Immature natural killer cell (primary cell): ENCODE measurements at places on chromosomes 3 and 15.

GRCh38 chr3:113495035-113495434 is 19.9 kb downstream of the SPICE1 start:
- DNase-seq = peak; percentile 23

- no peak for DNase-seq
Measured at GRCh38 chr3:99505200-99505599, 133.2 kb upstream of the COL8A1 start.

DNA sequence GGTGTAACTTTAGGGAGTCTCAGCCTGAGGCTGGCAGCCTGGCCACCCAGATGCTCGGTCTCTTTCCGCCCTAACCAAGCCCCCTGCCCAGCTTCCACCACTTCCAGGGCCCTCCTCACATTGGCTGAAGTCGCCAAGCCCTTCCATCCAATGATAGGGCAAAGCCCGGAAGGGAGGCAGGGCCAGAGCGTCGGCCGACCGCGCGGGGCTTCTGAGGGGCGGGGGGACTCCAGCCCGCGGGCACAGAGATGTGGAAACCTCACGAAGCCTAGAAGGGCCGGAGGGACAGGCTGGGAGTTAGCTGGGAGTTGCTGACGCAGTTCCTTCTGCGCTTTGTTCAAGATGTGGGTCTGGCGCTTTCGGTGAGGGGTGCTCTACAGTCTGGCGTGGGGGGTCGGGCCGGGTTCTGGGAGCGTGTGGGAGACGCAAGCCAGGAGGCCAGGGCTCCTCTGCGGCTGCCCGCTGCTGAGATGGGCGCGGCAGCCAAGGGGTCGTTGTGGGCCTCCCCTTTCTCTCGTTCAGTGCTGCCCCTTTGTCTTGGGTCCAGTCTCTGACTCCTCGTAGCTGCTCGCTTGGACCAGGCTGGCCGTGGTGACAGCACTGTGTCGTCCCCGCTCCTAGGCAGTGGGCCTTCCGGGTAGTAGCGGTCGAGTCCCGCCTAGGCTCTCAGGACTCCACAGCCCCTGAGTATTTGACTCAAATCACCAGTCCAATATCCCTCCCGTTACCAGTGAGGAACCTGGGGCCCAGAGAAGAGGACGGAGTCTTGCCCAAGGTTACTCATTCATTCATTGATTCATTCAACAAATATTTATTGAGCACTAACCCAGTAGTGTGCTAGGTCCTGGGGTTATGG is at the start of gene ZNF660:
ZNF660 (plus strand) TSS at position 319 of the 856 bp plus-strand sequence. CDS start 9,230 bp downstream, outside the sequence.
- peak; percentile 48 for DNase-seq

- no peak for DNase-seq
Measured at GRCh38 chr3:156109989-156110388, 10.4 kb upstream of the KCNAB1 start.

DNA sequence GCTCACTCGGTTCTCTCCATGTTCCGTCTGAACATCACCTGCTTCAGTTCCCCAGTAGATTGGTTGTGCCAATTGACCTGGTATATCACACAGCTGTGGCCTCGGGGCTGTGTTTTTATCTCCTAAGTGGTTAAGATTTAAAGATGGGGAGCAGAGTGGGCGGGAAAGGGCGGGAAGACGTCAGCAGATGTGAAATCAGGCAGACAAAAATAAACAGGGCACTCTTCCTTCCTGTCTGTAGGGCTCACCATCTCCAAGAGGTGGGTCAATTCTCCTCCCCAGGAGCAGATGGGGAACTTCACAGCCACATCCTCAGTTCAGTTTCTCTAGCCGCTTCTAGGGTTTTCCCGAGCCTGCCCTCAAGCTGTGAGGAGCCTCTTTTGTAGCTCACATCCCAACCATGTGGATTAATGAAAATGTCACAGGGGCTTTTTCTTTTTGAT is 26.8 kb upstream of the LIMD1 start:
- DNase-seq = no peak

GRCh38 chr15:40081691-40082194 is 26.9 kb downstream of the BMF start:
- no peak for DNase-seq

DNA sequence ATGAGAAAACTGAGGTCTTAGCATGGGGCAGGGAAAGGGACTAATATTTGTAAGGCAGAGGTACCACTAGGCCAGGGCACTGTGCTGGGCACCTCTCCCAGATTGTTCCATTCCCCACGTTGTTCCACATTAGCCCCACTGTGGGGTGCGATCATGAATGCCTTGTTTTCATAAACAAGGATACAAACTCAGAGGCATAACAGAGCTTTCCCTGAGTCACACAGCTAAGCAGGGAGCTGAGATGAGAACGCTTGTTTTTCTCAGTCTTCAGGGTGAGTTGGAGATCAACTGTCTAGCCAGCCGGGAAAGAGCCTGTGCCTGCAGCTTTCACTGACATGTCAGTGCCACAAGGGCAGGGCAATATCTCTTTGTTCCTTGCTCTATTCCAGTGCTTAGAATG is 47.9 kb upstream of the ITGA11 start:
- no peak for DNase-seq

DNA sequence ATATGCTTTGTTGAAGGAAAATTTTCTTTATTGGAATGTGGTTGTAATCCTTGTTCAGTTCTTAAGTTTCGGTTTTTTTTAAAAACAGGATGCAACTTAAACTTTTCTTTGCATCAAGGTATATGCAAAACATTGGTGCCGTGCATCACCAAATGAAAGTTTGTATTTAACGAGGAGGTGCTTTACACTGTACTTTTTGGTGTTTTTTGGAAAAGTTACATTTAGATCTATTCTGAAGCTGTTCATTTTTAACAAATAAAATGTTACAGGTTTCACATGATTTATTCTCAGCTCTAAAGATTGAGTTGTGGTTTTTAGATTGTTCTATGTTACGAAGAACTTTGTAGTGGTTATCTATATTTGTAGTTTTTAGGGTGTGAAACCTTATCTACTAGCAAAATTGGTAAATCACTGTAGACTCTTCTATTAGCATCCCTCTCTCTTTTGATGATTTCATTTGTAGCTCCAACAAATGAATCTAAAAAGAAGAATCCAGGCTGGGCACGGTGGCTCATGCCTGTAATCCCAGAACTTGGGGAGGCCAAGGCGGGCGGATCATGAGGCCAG is 7.0 kb upstream of the LRCH3 start:
- DNase-seq = no peak

GRCh38 chr3:5016211-5017161 is 37.2 kb downstream of the BHLHE40 start:
- peak; percentile 64 for DNase-seq
